Putamen (tissue), 1 donor: ENCODE measurements at places on chromosomes 1 and 21.

- DNase-seq: no peak
These were observed 3.0 kb downstream of the BACH1 start for GRCh38 chr21:29301691-29302090.

DNA sequence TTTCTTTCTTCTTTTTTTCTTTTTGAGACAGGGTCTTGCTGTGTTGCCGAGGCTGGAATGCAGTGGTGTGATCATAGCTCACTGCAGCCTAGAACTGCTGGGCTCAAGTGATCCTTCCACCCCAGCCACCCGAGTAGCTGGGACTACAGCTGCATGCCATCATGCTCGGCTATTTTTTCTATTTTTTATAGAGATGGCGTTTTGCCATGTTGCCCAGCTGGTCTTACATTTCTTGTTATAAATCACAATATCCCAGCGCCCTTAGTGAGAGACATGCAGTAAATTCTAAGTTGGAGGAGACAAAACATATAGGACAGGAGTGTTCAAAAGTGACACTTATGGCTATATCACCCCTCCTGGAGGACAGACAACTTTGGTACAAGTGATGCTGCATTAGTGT is 31.3 kb upstream of the ACTN2 start:
- DNase-seq: no peak

DNA sequence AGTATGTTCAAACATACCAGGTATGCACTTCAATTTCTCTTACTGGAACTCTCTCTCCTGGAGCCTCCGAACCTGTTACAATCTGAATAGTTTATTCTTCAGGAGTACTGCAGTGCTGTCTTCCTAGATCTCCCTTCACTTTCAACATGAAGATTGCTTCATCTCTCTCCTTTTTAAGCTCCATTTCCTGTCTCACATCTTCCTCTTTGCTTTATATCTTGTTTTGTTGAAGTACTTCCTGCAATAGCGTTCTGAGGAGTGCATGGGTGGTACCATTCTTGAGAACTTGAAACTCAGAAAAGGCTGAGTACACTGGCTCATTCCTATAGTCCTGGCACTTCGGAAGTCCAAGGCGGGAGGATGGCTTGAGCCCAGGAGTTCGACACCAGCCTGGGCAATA is 15.7 kb upstream of the C1orf146 start:
- no peak for DNase-seq

DNA sequence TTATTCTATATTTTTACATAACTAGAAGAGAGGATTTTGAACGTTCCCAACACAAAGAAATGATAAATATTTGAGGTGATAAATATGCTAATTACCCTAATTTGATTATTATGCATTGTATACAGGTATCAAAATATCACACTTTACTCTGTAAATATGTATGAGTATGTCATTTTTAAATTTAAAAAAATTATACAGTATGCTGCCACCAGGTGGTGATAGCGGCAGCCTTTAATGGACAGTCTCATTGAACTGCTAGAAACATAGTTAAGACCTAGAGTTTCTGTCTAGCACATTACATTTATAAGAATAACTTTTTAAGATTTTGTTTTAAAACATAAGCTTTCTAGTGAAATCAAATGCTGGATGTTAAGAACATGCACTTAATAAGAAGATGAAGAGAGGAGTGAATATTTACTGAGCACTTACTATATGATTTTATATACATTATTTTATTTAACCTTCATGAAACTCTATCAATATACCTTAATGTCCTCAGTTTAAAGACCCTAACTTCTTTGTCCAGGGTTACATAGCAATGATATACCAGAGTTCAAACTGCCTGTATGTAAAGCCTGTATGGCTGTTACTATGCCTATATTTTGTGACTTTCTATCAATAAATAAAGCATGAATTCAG is 207.1 kb downstream of the NUF2 start:
- DNase-seq: no peak

DNA sequence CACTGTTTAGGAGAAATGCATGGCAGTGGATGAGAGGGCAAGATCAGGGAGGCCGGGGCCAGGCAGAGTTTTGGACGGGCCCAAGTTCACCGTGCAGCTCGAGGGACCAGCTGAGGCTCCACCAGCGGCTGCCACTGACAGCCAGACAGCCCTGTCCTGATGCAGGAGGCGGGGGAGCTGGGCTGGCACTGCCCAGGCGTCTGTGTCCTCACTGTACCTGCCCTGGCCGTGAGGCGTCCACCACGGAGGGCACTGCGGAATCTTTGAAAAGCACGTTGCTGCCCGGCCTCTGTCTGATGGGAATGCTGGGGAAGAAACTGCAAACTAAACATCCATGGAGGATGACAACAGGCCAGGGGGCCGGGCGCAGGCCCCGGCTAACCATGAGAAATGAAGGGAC is 35.5 kb downstream of the VPS26C start:
- no peak for DNase-seq

GRCh38 chr1:208387908-208388811 is 144.0 kb upstream of the PLXNA2 start:
- no peak for DNase-seq

- no peak for DNase-seq
These were observed 40.8 kb upstream of the DYNLT5 start for GRCh38 chr1:66711420-66711819.

DNA sequence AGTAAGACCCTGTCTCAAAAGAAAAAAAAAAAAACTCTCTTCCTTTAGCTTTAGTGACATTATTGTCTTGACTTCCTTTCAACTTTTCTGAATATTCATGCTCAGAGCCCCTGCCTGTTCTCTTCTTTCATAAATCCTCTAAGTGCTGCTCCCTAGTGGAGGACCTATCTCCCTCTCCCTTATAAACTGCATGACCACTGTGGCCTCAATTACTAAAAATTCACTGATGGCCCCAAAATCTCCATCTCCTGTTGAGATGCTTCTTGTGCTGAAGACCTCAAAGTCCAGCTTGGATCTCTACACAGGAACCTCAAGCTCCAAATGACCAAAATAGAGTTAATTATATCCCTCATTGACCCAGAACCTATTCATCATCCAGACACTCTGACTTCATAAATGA is 7.8 kb downstream of the ITLN1 start:
- DNase-seq: no peak

- no peak for DNase-seq
These were observed 456.5 kb downstream of the KIF26B start for GRCh38 chr1:245611251-245611650.

DNA sequence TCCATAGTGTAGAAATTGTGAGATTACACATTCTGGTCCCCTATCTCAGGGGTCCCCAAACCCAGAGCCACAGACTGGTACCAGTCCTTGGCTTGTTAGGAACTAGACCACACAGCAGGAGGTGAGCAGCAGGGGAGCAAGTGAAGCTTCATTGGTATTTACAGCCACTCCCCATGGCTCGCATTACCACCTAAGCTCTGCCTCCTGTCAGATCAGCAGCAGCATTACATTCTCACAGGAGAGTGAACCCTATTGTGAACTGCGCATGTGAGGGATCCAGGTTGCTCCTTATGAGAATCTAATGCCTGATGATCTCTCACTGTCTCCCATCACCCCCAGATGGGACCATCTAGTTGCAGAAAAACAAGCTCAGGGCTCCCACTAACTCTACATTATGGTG is 229.7 kb upstream of the IRF2BP2 start:
- no peak for DNase-seq

GRCh38 chr1:243291292-243291691 is 35.5 kb downstream of the SDCCAG8 start:
- DNase-seq: no peak

DNA sequence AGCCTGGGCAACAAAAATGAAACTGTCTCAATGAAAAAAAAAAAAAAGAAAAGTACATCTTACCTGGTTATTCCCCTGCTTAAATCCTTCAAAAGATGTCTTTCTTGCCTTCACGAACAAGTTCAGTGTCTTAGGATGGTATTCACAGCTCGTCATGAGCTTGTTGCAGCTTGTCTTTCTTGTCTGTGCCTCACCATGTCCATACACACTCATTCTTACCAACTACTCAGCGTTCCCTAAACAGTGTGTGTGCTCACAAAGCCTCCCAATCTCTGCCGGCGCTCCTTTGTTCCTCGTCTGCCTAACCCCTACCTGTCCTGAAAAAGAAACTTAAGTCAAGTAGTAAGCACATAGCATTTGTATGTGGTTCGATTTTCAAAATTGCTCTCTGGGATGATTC is 31.1 kb downstream of the UBE4B start:
- no peak for DNase-seq

DNA sequence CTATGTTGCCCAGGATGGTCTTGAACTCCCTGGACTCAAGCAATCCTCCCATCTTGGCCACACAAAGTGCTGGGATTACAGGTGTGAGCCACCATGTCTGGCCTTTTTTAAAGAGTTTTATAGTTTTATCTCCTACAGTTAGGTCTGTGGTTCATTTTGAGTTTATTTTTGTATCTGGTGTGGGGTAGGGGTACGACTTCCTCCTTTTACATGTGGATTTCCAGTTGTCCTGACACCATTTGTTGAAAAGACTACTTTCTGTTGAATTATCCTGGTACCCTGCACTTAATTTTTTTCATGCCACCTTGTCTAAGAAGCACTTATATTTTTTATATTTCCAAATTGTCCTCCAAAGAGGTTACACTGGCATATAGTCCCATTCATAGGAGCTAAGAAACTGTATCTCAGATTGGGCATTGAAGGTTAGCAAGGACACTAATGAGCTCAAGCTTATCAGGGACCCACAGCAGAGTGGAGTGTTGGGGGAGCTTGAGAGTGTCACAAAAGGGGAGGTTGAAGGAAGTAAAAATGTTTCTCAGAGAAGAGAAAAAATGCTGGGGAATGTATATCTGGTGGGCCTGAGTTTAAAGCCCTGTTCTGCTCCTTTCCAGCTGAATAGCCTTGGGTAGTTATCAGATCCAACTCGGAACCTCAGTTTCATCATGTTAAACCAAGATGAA is 23.4 kb upstream of the MEF2D start:
- DNase-seq: no peak

DNA sequence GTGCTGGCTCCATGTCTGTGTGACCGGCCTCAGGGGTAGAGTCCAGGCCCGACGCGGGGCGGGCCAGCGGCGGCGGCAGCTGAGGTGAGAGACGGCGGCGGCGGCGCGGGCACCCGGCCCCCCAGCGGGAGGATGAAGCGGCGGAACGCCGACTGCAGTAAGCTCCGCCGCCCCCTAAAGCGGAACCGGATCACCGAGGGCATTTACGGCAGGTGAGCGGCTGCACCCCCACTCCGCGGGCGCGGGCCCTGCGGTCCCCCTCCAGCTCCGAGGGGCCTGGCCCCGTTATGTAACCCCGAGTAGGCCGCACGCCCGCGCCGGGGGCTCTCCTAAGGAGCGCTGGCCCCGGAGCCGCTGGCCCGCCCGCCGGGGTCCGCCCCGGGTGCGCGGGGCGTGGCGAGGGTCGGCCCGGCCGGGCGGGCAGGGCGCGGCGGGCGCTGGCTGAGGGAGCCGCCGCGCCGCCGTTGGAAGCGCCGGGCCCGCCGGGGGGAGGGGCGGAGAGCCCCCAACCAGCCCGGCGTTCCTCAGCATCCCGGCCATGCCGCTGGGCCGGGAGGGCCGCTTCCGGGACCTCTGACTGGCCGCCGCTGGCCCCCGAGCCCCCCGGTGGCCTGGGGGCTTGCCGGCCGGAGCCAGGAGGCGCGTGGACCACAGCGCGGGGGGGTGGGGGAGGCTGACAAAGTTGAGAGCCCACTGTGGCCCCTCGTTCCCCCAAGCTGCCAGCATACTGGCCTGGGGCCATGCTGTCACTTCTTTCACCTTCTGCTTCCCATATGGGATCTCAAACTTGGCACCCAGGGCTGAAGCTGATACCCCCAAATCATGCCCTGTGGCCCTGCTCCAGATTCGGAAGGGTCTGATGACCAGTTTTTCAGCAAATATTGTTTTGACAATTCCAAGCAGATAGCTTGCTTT is 527 bp downstream of the MACO1 start:
- no peak for DNase-seq

DNA sequence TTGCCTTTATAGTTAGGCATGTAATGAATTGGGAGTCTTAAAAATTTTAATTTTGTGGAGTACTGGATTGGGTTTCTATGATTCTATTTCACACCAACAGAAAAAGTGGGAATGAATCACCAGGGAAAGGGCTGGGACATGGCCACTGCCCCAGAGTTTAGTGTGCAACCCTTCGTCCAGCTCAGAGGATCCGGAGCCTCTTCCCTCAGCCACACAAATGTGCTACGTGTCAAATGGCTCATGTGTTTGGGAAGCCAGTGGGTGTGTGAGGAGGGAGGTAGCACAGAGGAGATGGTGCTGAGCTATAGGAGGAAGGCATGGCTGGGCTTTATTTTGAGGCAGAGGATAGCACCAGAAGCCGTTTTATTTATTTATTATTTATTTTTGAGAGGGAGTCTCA is 247.3 kb downstream of the SIPA1L2 start:
- no peak for DNase-seq

DNA sequence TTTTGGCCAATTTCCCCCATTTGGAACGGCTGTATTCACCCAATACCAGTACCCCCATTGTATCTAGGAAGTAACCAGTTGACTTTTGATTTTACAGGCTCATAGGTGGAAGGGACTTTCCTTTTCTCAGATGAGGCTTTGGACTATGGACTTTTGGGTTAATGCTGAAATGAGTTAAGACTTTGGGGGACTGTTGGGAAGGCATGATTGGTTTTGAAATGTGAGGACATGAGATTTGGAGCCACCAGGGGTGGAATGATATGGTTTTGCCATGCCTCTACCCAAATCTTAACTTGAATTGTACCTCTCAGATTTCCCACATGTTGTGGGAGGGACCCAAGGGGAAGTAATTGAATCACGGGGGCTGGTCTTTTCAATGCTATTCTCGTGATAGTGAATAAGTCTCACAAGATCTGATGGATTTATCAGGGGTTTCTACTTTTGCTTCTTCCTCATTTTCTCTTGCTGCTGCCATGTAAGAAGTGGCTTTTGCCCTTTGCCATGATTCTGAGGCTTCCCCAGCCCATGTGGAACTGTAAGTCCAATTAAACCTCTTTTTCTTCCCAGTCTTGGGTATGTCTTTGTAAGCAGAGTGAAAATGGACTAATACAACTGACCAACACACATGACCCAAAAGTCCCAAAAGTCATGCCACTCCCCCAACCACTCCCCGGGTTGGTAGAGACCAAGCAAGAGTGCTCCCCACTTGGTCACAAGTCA is 35.4 kb upstream of the ZNF496 start:
- no peak for DNase-seq

- no peak for DNase-seq
These were observed 90.6 kb downstream of the DMRTB1 start for GRCh38 chr1:53549781-53550180.
